ENCODE measurements at places on chromosomes 6 and 20.

GRCh38 chr6:83352424-83353061 is 78.3 kb downstream of the ME1 start:
- peak; percentile 60 for DNase-seq

DNA sequence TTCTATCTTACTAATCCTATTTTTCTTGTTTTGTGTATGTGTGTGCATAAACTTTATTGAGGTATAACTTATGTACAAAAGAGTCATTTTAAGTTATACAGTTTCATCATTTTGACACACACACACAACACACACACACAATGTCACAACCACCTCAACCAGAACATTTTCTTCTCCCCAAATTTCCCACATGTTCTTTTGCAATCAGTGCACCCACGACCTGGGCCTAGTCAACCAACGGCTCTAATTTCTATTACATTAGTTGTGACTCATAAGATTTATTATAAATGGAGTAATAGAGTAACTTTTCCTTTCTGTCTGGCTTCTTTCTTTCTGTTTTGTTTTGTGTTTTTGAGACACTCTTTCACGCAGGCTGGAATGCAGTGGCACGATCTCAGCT is 9.8 kb upstream of the POM121L2 start:
- DNase-seq = no peak

DNA sequence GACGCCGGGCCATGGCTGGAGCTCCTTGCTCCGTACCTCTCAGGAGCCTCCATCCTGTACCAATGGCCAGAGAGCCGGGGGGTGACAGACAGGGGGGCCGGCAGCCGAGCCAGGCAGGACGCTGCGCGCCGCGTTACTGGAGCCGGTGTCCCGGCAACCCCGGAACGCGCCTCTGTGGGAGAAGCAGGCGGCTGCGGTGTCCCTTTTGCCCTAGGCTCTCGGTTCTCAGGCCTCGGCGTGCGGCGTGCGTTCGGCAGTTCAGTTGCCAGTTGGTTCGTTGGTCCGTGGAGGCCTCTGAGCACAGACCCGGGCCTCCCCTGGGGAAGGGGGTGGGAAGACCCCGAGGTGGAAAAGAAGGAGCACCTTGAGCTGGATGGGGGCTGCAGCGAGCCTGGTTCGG is at the start of gene SPATS1:
Gene SPATS1 (plus strand): TSS at position 162 of the 400 bp plus-strand sequence. CDS start 446 bp downstream, outside the sequence.
- DNase-seq = no peak

GRCh38 chr6:5665173-5665572 is 341.6 kb downstream of the NRN1 start:
- DNase-seq = no peak

GRCh38 chr6:50120300-50120699 is 70.6 kb upstream of the DEFB112 start:
- DNase-seq = peak; percentile 92

GRCh38 chr20:51196991-51197651 is 174.2 kb upstream of the KCNG1 start:
- DNase-seq = no peak

DNA sequence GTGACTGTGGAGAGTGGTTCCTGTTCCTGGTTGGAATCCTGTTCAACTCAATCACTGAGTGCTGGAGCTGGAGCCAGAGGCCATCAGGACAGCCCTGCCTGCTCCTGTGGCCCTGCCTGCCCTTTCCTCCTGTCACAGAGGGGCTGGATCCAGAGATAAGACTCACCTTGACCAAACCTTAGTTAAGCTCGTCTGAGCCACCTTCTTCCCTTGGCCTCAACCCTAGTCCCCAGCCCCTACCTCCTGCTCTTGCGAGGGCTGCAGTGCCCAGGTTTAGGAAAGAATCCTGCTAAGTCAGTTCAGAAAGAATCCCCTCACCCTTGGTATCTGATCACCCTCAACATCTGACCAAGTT is 47.0 kb upstream of the CST5 start:
- DNase-seq = no peak

- DNase-seq = peak; percentile 59
Observed at GRCh38 chr20:25065625-25066338, 7.8 kb upstream of the ACSS1 start.

- DNase-seq = no peak
Observed at GRCh38 chr6:14922706-14923460, 323.0 kb upstream of the JARID2 start.

DNA sequence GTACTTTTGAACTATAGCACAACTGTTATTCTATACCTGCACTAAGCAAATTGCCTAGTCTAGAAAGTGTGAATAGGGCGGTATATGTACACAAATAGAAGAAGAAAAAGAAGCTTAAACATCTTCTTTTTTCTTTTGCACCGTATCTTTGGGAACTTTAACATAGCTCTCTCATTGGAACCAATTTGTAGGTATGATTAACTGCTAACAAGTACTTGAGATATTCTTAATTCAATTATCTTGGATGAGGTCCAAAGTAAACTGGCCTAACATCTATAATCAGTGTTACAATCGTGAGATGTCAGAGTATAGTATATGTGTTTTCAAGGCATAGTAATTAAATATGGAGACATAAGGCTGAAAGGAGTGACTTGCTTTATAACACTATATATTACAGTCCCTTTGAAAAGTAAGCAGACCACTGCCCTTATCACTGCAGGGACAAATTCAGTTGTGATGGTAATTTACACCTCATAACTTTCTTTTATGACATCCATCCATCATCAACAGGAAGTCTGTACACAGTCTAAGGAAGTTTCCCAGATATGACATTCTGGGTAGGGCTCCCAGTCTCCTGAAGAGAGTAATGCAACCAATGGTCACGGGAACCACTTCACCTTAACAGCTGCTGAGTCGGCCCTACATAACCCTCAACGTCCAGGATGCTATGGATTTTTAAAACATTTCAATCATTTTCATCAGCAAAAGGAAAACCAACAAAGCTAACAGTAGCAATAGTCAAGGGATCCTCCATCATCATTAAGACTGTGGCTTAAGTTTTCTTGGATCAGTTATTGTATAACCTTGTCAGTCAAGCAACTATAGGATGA is 37.6 kb downstream of the NKAIN2 start:
- DNase-seq = no peak

- DNase-seq = peak; percentile 53
Observed at GRCh38 chr6:24982231-24982630, 46.5 kb upstream of the RIPOR2 start.

- no peak for DNase-seq
Observed at GRCh38 chr6:43707767-43708166, 20.2 kb upstream of the MRPS18A start.

- DNase-seq = no peak
Observed at GRCh38 chr6:47661960-47662359, 36.4 kb upstream of the ADGRF4 start.

DNA sequence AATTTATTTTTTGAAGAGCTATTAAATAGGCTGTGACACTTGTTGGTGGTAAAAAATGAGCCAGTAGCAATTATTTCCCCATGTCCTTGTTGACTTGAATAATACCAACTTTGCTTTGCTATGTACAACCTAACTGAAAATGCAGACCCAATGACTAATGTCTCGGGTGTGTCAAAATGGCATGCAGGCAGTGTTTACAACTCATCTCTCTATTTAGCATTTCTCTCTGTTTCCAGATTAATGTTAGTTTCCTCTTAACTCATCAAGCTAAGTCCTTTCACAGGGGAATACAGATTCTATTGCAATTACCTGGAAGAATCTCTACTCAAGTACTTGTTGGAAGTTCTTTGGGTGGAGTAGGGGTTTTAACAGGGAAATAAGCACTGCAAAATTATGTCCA is 504.4 kb downstream of the BCKDHB start:
- peak; percentile 88 for DNase-seq

- no peak for DNase-seq
Observed at GRCh38 chr6:131356161-131356560, 216.9 kb upstream of the ARG1 start.

- DNase-seq = peak; percentile 21
Observed at GRCh38 chr6:75244063-75244584, 523 bp upstream of the COX7A2 start.

DNA sequence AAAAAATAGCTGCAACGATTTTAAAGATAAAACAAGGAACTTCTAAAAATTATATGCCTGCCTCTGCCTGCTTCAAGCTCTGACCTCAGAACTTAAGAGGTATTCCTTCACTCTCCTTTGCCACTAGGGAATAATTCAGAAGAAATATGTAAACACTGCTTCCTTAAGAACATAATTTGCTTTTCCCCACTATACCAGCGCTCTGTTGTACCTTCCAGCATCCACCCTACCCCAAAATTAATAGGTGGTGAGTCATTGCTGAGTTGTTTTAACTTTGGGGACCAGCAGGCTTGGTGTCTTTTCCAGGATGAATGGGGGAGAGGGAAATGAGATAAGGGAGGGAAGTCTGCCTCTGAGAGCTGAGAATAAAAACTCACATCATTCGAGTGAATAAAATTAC is 107.7 kb upstream of the ATXN1 start:
- DNase-seq = no peak

DNA sequence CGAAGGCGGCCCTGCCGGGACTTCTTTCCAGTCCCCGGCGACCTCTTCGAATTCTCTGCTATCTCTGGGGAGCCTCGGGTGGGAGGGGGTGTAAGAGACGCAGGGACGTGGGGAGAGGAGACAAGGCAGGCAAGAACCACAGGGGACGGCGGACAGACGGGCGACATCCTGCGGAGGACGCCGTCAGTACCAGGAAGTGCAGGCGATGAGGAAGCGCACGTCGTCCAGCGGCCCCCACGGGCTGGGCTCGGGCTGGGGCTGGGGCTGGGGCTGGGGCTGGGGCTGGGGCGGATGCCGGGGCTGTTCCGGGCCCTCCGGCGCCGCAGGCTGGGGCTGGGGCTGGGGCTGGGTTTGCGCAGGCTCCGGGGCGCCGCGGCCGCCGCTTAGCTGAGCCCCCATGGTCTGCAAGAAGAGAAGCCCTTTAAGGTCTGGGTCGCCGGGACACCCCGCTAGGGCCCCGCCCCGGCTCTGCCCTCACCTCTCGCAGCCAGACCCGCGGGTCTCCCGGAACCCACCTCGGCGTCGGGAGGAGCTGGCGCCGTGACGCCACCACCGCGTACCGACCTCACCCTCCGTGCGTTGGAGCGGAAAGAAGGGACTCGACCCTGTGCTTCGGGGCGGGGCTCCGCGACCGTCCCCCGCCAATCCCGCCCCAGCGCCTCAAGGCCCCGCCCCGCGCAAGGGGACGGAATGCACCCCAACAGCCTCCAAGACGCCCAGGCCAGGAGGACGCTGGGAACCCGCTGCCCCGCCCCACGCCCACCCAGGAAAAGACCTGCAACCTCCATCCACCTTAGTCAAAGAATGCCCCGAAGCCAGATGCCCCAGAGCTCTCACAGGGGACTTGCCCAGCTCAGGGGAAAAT is at the start of gene MMP24OS:
Gene MMP24OS (minus strand): TSS at position 592 of the 865 bp plus-strand sequence. CDS start 193 bp downstream, at position 399.
- DNase-seq = peak; percentile 73

GRCh38 chr6:85726206-85726605 is 83.5 kb upstream of the SYNCRIP start:
- no peak for DNase-seq

DNA sequence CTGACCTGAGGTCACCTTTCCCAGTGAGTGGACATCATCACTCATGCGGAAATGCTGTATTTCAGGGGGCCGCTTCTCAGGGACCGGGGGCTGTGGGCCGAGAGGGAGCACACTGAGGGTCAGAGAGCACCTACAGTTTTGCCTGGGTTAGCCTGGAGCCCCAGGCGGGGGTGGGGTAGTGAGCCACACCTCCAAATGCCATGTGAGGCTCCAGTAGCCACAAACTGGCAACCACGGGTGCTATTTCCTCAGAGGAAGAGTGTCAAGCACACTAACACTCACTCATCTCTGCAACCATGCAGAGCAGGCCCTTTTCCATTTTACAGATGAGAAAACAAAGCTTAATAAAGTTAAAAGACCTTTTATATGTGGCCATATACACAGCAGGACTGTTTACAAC is 4.7 kb downstream of the EHMT2 start:
- DNase-seq = no peak

- DNase-seq = no peak
Observed at GRCh38 chr20:61841551-61841950, 224.1 kb downstream of the TAF4 start.

- no peak for DNase-seq
Observed at GRCh38 chr20:52481443-52481842, 289.9 kb upstream of the ZFP64 start.

DNA sequence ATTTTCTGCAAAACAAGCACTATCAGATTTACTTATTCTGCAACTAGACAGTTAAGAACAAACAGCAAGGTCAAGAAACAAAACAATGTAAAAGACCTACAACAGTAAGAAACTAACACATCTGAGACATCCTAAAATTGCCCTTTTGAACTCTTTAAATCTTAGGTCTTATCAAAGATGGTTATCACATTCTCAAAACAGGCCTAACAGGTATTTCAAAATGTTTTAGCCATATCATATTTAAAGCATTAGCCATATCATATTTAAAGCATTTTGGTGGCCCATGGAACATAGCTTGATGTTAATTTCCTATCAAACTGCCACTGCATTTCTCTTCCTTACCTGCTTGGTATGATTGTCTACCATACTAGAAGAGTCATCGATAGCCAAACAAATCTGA is 11.1 kb upstream of the LYRM2 start:
- no peak for DNase-seq

DNA sequence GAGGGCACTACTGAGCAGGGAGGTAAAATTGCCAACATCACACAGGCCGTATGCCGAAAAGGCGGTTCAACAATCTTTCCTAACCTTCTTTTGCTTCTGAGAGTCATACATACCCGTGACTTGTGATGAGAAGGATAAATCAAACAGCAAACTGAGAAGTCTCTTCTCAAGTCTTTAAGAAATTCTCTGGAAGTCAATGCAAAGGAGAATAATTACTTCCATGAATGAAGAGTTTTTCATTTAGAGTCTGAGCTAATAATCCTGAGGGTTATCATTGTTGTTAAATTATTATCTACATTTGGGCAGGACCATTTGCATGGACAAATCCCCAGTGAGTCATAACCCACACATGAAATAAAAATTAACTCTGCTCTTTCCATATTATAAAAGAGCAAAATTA is 22.4 kb upstream of the ILRUN start:
- peak; percentile 45 for DNase-seq

- peak; percentile 97 for DNase-seq
Observed at GRCh38 chr20:18001131-18001921, 32.5 kb downstream of the MGME1 start.

DNA sequence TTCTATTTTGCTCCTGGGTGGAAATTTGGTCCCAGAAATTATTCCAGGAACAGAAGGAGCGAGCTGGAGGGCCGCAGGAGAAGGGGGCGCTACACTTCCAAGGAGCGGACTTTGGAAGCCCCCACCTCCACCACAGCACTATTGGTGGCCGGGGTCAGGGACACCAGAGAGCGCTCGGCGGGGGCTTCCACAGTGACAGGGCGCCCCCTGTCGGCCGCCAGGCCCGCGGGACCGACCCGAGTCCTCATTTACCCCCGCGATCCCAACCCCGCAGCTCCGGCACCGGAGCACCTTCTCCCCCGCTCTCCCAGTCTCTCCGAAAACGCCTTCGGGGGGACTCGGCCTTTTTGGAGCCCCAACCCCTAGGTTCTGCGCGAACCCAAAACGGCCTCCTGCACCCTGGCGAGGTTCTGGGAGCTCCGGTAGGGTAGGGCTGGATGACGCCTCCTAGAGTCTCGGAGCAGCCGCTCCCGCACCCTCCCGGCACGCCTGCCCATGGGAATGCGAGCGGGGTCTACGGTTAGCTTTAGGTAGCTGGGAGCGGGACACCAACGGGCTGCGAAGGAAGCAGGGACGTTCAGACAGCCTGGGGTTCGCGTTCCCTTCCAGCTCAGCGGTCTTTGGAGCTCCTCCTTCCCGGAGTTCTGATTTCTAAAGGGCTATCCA is 2.4 kb upstream of the FOXA2 start:
- no peak for DNase-seq

Data from bronchial epithelial cell (primary cell).